HuH-7.5 (cell line): ENCODE measurements at places on chromosomes 11 and 22.

GRCh38 chr22:39456522-39457197 lies at the start of gene MGAT3:
Gene MGAT3 (plus strand): TSS chr22:39457012. CDS start chr22:39487348, 30,336 bp downstream.
- DNase-seq: no peak

GRCh38 chr11:6420677-6421076 lies 1.8 kb upstream of the APBB1 start:
- DNase-seq: no peak

DNA sequence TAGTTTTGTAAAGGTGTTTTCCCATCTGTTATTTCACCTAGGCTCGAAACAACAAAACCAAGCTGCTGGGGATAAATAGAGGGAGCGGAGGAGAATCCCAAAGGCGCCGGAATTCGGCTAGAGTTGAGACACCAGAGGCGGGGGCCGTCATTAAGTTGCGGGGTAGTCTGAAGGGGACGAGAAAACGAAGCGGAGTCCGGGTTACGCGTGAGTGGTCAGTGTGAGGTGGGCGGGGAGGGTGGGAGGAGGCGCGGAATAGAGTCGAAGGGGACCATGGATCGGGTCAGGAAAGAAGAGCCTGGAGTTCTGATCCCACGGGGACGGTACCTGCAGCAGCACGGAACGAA lies 361 bp downstream of the SRPRA start:
- DNase-seq: peak; percentile 47

GRCh38 chr11:122202161-122202950 lies 86.3 kb upstream of the BLID start:
- no peak for DNase-seq

DNA sequence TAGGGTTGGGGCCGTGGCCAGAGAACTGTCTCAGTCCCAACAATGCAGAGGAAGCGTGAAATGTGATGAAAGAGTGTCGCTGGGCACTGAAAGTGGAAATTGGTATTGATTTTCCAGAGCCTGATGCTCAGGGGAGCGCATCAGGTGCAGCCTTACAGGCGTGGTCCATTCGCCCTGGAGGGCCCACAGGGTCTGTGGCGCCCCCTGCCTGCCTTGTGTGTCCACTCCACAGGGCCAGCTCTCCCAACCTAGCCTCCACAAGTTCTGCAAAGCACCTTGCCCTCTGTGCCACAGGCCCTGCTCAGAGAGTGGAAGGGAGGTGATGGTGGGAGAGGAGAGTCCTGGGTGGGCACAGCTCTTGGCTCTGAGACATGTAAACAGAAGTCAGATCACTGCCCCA lies 54.9 kb upstream of the LMO1 start:
- no peak for DNase-seq

DNA sequence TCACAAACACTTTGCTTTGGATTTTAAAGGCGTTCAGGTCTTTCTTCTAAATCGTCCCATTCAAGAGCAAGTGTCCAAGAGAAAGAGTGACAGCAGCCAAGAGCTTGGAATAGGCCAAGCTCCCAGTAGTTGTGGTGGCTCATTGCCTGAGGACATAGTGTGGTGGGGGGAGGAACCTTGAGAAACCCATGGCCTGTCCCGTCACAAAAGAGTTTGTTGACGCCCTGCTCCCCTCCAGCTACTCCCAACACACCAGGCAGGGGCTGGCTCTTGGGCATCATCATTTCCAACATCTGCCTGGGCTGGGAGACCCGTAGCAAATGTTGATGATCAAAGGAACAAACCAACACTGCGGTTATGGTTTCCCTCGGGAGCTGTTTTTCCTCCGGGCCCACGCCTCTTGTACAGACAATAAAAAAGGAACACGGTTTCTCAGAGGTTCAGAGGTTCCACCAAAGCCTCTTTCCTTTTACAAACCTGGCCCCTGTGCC lies 20.8 kb downstream of the FADS3 start:
- DNase-seq: no peak

- no peak for DNase-seq
These were observed at the start of gene MRGPRX3 for GRCh38 chr11:18132341-18132740. Gene MRGPRX3 (plus strand): TSS chr11:18132571. CDS start chr11:18137203, 4,632 bp downstream.

DNA sequence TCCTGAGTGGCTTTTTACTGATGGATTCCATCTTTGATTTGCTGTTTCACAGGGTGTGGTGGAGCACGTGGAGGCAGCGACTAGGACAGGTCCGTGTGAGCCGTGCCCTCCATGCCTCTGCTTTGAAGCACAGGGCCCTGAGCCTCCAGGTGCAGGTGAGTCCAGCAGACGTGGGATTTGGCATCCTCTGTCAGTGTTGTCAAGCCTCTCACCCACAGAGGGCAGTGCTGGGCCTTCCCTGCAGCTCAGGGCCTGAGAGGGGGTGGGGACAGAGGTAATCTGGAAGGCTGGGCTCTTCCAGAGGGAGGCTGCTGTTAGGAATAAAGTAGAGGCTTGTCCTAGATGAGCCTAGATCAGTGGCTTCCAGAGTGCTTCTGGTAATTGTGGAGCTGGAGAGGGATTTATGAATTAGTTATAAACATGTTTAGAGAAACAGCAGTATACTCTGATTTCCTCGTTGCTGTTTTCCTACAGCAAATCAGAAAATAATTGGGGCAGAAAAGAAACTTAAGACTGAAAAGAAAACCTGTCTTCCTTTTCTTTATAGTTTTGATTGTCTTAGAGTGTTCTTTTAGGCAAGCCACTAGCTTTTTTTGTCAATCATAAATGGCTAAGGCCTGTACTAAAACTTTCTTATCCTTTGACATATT lies 65.0 kb downstream of the SFI1 start:
- DNase-seq: peak; percentile 68

DNA sequence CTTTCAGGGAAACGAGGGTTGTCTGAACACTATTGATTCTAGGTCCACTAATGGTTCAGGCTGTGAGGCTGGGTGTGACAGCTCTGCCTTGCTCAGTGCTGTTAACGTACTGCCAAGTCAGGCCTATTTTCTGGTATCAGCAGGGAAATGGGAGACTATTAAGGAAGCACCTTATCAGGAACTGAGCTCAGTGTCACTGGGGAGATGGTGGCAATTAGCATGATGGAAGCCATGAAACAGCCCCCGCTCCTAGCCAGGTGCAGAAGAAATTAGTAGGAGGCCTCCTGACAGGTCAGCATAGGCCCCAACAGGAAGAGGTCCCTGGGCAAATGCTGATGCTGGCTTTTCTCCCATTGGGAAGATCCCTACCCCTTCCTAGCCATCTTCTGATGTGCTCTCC lies 42.6 kb upstream of the LMO2 start:
- no peak for DNase-seq

- DNase-seq: no peak
These were observed 17.2 kb upstream of the BMAL1 start for GRCh38 chr11:13260201-13260962.

- no peak for DNase-seq
These were observed 10.5 kb downstream of the IGSF22 start for GRCh38 chr11:18715476-18715875.
